Left cardiac atrium (tissue), 4 donors: ENCODE measurements at places on chromosomes 16 and 17. TPM values are rescaled to one million over a fixed set of nuclear protein-coding genes. Genes with fewer than 3 reads are reported as not detected.
A peak's percentile ranks its signal among the peaks of the same experiment; 100 is the strongest.

- DNase-seq = peak; percentile 79
Measured at GRCh38 chr17:74444406-74444805, 12.5 kb downstream of the GPRC5C start.

GRCh38 chr16:88697831-88698615 is 8.2 kb downstream of the RNF166 start:
- no peak for DNase-seq

GRCh38 chr16:65373097-65373496 is 251.2 kb upstream of the CDH11 start:
- DNase-seq = no peak

DNA sequence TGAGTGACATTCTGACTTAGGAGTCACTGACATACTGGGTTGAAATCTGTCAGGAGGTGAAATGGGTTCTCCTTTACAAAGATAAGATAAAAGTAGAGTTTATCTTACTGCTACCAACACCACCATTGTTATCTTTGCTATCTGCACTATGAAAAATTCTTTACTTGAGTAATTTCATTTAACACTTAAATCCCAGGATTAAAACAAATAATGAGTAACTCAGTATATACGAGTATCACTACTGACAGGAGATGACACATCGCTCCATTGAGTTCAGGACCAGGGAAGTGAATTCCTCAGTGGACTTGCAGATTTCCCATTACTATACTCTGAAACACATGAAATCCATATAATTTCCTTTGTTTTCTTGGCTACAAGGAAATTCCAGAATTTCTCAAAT is 242.1 kb upstream of the NLRP1 start:
- no peak for DNase-seq

The SDK2 gene
- 2.1 TPM for total RNA-seq

The SPNS3 gene
- 0.42 TPM for total RNA-seq

DNA sequence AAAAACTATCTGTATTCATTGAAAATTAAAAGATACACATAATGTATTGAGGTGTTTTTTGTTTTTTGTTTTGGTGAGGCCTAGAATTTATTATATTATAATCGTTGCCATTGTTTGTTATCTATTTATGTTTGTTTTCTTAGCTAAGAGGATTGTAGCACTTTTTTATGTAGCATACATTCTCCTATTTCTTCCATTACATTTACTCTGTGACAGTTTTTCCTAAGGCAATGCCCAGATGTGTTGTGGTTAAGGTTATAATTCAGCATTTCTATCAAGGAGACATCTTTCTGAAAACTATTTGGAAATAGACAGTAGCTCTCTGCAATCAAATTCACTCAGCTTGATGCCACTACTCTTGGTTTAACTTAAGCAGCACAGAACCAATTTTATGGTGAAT is 161.6 kb downstream of the PPM1E start:
- DNase-seq = no peak

- DNase-seq = no peak
Measured at GRCh38 chr17:18160128-18160856, 23.3 kb upstream of the ALKBH5 start.

GRCh38 chr17:57309479-57309878 is 53.2 kb downstream of the MSI2 start:
- DNase-seq = no peak

DNA sequence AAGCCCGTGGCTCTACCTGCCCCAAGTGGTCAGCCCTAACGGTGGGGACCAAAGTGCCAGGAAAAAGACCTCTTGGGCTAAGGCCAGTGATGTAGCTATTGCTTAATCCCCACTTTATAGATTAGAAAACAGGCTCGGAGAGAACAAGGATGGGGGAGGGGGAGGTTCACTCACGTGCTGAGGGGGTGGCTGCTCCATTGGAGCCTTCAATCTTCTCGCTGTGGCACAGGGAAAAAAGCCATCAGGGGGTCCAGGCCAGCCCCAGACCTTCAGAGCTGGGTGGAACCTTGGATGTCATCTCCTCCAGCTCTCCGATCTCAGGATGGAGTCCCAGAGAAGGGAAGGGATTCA is 45.9 kb downstream of the SRCIN1 start:
- no peak for DNase-seq

DNA sequence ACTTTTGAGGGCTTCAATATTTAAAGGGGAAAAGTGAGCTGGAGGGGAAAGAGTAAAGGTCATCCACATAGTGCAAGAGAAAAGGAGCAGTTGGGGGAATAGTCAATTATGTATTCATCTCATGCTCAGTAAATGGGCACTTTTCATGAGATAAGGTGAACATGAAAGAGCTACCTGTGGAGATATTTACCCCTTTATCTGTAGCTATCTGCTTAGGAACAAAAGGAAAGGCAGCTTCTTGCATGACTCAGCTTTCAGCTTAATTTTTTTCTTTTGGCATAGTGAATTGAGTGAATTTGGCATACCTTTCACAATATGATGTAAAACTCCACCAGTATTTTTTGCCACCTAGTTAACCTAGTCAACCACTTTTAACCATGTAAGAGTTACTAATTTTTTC is 26.4 kb downstream of the CPD start:
- DNase-seq = no peak

- no peak for DNase-seq
Measured at GRCh38 chr17:28447396-28447760, 26.1 kb upstream of the SLC13A2 start.

The GAST gene
- not detected for total RNA-seq

The MFAP4 gene
- 104 TPM for total RNA-seq

The MYO15B gene
- 61.5 TPM for total RNA-seq

The TEKT1 gene
- not detected for total RNA-seq

The BMERB1 gene
- total RNA-seq = 74.3 TPM

DNA sequence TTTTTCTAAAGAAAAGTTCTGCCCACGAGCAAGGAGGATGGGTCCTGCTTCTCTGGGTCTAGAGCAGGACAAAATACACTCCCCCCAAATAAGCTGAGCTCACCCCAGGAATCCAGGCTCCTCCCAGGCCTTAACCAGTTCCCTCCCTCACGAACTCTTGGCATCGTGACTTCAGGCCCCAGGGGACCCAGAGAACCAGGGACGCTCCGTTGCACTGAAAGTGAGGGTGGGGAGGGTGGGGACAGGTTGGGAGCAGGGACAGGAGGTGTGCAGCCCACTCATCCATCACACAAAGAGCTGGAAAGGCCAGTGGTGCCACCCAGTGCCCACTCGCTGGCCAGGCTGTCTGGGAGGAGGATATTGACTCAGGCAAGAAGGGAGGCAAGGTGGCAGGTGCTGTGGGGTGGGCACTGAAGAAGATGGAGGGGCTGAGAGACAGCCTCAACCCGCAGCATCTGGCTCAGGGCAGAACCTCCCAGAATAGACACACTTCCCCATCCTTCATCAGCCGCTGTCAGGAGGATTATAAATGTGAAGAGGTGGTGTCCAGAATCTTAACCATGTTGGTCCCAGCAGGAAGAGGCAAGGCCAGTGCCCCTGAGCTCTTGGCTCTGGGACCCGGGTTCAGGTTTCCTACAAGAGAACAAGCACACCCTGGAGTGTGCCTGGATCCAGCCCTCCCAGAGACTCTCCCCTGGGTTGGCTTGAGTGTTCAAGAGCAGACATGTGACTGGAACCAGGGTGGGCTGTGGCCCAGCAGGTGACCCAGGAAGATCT is 67.9 kb upstream of the RPL38 start:
- DNase-seq = no peak

DNA sequence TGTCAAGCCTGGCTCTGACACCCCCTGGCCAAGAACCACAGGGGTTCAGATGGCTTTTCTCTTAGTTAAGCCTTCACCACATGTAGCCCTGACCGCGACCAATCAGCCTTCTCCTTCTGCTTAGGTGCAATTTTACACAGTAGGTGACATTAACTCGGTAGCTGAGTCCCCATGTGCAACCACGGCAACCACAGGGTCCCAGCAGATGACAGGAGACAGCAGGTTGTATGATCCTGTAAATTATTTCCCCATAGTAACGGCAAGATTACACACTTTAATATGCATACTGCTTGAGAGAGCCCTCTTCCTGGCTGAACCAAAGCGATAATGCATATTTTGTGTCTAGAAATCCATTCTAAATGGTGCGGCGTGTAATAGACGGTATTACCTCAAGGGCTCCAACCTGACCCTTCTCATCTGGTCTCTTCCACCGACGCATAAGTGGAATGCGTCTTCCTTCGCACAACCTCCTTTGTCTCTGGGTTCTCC is 458.7 kb upstream of the ZFHX3 start:
- no peak for DNase-seq

DNA sequence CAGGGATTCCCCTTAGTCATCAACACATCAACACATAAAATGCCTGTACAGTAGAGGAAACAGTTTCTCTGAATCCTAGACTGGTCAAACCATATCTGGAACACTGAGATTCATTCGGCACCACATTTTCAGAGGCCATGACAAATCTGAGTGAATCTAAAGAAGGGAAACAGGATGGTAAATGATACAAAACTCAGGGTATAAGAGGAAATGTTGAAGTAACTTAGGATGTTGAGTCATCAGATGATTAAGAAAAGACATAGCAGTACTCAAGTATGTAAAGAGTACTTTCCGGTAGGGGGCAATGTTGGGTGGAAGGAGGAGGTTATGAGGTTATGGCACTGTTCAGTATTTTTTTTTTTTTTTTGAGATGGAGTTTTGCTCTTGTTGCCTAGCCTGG is 358.5 kb upstream of the PMFBP1 start:
- DNase-seq = no peak

- no peak for DNase-seq
Measured at GRCh38 chr16:53962041-53962440, 258.1 kb downstream of the FTO start.

GRCh38 chr17:4536742-4537411 is 18.3 kb downstream of the MYBBP1A start:
- DNase-seq = peak; percentile 72

- DNase-seq = peak; percentile 61
Measured at GRCh38 chr17:75047398-75048098, 523 bp downstream of the KCTD2 start.

The KRTAP4-3 gene
- total RNA-seq = not detected

- DNase-seq = peak; percentile 90
Measured at GRCh38 chr16:22206842-22207714, 1.0 kb downstream of the EEF2K start.

The CD300LB gene
- 0.29 TPM for total RNA-seq

The SLC9A5 gene
- total RNA-seq = 1.5 TPM

DNA sequence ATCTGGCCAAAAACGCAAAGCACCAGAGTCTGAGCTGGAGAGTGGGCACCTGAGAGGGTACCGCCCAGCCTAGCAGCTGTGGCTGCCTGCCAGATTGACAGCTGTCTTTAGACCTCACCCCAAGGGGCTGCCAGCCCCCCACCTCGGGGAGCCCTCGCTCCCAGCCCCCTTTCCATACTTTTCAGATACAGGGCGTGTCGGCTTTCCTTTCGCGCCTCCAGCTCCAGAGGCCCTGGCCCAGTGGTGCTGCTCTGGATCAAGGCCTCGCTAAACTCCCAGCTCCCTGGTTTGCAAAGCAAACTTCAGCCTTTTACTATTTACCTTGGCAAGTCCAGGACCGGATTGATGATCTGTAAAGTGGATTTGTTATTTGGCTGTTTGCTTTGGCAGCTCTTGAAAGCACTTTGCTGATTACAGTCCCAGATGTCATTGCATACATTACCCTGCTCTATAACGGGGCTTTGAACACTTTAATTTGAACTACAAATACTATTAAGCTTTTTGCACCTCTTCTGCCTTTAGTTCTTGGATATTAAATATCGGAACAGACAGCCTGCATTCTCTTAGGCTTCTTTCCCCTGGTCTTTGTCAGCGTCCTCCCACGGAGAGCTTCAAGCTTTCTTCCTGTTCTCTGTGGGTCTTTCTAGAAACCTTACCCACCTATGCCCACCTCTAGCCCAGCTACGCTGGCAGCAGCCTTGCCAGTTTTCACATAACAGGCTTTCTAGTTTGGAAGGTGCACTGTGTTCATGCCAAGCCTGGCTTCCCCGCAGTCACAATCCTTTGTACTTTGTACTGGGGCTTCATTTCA is 63.6 kb upstream of the TBX2 start:
- DNase-seq = no peak

- no peak for DNase-seq
Measured at GRCh38 chr17:53101706-53102105, 721.0 kb upstream of the KIF2B start.

GRCh38 chr16:30023586-30023985 is 588 bp downstream of the C16orf92 start:
- DNase-seq = no peak

The SYT17 gene
- total RNA-seq = 0.52 TPM

DNA sequence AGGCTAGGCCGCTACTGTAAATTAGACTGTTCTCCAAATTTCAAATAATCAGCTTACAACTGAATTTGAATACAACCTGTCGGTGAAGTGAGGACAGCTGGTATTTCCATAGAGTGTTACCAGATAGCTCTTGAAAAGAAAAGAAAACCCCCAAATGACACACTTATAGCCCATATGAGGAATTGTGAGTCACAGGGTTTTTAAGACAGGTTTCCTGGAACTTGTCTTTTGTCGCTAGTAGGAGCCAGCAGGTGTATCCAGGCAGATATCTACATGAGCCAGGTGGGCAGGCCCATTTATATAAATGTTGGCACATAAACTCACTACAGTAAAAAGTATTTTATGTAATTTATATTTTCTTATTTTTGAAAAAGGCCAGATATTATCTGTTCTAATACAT is 24.0 kb downstream of the TNRC6A start:
- DNase-seq = no peak

DNA sequence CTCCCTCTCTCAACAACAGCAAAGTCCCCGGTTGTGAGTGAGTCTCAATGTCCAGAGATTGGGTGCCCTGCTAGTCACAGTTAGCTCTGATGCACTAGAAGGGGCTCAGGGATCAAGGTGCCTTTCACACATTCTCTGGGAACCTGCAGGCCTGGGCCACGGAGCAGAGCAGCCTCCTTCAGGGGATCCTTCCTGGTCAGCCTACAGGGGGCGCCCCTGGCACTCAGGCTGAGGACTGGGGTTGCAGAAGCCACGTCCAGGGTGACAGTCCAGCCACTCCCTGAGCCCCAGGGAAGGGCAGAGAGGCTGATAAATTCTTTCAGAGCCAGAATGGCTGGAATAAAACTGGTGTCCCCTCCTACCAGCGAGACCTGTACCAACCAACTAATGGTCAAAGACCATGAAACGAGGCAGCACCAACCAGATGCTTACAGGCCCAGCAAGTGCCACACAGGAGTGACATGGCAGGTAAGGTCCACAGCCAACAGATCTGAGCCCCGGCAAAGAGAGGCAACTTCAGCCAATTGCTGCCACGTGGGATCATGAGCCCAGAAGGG is 43.5 kb downstream of the ST3GAL2 start:
- peak; percentile 65 for DNase-seq

DNA sequence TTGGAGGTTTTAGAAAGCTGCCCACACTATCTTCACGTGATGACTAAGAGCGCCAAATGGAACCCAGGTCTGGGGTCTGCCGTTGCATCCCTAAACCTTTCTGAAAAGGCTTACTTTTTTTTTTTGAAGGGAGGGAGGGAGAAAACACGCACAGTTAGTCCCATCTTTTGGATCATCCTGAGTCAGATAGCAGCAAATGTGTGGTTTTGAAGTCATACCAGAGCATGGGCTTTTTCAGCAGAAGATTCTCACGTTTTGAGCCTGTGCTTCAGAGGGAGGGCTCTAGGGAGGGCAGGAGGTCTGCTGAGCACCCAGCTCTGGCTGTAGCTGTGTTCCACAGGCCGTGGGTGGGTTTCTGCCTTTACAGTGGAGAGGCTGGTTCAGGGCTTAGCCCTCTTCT is 194.7 kb downstream of the SNX29 start:
- DNase-seq = no peak
